ENCODE measurements at places on chromosomes 5 and 9.

GRCh38 chr9:127794001-127794791, 8.4 kb downstream of the CDK9 start:
- H3K27me3 ChIP-seq = no peaks in the 10 kb centered on the region
- H3K4me3 ChIP-seq = no peak overlapping the region
- no peak for DNase-seq
- H3K4me1 ChIP-seq = no peaks in the 10 kb centered on the region
- H3K27ac ChIP-seq = no peak overlapping the region

GRCh38 chr9:90961375-90961774, 159.8 kb downstream of the SYK start:
- no peak overlapping the region for H3K4me3 ChIP-seq
- H3K4me1 ChIP-seq = peaks cover 8% of the 10 kb centered on the region
- H3K27ac ChIP-seq = no peak overlapping the region

- H3K4me1 ChIP-seq = peaks cover 49% of the 10 kb centered on the region
- H3K27ac ChIP-seq = peak overlapping the region; percentile 98
- no peaks in the 10 kb centered on the region for H3K36me3 ChIP-seq
- DNase-seq = peak; percentile 95
- H3K27me3 ChIP-seq = no peaks in the 10 kb centered on the region
Measured at GRCh38 chr9:35518225-35518821, 28.4 kb downstream of the RUSC2 start.

DNA sequence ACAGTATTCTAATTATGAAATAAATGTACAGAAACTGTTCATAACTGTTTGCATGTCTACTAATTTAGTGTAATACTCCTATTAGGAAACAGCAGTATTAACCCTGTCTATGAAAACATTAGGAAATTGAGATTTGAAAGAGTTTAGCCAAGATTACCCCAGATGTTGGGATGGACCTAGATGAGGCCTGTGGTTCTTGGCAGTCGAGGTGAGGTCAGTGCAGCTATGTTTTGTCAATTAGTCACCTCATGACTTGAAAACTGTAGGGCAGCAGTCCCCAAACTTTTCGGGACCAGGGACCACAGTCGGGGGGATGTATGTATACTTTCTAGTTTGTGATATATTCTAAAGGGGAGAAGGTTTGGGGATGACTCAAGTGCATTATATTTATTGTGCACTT, 4.7 kb downstream of the LNPEP start:
- H3K27me3 ChIP-seq = no peaks in the 10 kb centered on the region
- H3K4me3 ChIP-seq = no peak overlapping the region
- no peak for DNase-seq
- H3K4me1 ChIP-seq = no peaks in the 10 kb centered on the region
- no peaks in the 10 kb centered on the region for H3K36me3 ChIP-seq
- H3K27ac ChIP-seq = no peak overlapping the region

- peaks cover 3% of the 10 kb centered on the region for H3K36me3 ChIP-seq
- no peaks in the 10 kb centered on the region for H3K4me1 ChIP-seq
- no peak for DNase-seq
Measured at GRCh38 chr5:157747173-157747740, 3.7 kb downstream of the LSM11 start.

GRCh38 chr5:66427139-66427442, 169.1 kb upstream of the MAST4 start:
- no peak overlapping the region for H3K27ac ChIP-seq
- no peaks in the 10 kb centered on the region for H3K36me3 ChIP-seq
- no peak overlapping the region for H3K4me3 ChIP-seq
- H3K4me1 ChIP-seq = no peaks in the 10 kb centered on the region
- no peaks in the 10 kb centered on the region for H3K27me3 ChIP-seq

DNA sequence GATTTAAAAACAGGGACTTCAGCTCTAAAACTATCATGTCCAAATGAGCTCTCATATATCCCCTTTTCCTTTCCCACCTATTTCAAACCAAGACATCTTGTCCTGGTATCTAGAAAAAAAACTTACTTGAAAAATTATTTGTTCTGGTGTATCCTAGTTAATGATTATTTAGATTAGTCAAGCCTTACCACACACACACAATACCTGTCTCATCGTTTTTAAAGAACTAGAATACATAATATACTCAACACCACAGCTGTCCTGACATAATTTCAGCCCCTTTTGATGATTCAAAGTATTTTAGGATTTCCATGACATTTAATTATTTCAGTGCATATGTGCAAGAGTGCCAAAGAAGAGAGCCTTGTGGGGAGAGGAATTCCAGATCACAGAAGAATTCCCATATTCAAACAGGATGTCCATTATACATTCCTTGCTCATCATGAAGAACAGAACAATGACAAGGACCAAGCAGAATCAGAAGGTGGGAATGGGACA, 233.7 kb downstream of the SMARCA2 start:
- no peaks in the 10 kb centered on the region for H3K27me3 ChIP-seq
- no peak for DNase-seq
- H3K36me3 ChIP-seq = no peaks in the 10 kb centered on the region
- no peaks in the 10 kb centered on the region for H3K4me1 ChIP-seq
- H3K4me3 ChIP-seq = no peak overlapping the region

- H3K4me1 ChIP-seq = no peaks in the 10 kb centered on the region
- H3K27ac ChIP-seq = no peak overlapping the region
- H3K36me3 ChIP-seq = no peaks in the 10 kb centered on the region
- no peaks in the 10 kb centered on the region for H3K27me3 ChIP-seq
- no peak overlapping the region for H3K4me3 ChIP-seq
Measured at GRCh38 chr5:162573758-162574157, 506.2 kb downstream of the GABRG2 start.

DNA sequence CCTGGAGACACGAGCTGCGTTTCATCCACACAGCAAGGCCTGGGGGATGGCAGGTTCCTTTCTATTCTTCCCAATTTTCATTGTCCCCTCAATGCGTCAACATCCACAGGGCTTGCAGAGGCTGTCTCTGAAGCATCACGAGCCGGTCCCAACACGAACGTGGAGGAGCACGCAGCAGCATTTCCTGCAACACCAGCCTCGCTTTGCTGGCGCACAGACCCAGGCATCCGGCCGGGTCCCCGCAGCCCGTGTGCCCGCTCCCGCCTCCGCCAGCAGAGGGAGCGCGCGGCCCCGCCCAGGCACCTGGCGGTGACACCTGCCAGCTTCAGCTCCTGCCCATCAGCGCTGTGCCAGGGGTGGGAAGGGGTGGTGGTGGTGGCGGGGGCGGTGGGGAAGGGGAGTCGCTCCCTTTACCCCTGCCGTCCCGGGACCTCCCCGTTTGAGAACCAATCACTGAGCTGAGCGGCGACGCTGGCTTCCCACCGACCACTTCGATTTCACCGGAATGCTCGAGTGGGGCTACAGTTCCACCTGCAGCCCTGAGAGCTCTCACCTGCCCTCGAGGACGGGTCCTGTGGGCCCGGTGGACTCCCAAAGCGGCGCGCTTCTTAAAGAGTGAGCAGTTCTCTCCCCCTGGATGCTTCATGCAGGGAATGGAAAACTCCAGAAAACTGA, 464.5 kb downstream of the ICE1 start:
- no peak overlapping the region for H3K4me3 ChIP-seq
- DNase-seq = peak; percentile 38
- no peaks in the 10 kb centered on the region for H3K27me3 ChIP-seq
- no peak overlapping the region for H3K27ac ChIP-seq

- no peak overlapping the region for H3K27ac ChIP-seq
- DNase-seq = no peak
- H3K4me3 ChIP-seq = no peak overlapping the region
- H3K36me3 ChIP-seq = peaks cover 48% of the 10 kb centered on the region
Measured at GRCh38 chr9:97660847-97661246, 27.2 kb downstream of the NCBP1 start.

DNA sequence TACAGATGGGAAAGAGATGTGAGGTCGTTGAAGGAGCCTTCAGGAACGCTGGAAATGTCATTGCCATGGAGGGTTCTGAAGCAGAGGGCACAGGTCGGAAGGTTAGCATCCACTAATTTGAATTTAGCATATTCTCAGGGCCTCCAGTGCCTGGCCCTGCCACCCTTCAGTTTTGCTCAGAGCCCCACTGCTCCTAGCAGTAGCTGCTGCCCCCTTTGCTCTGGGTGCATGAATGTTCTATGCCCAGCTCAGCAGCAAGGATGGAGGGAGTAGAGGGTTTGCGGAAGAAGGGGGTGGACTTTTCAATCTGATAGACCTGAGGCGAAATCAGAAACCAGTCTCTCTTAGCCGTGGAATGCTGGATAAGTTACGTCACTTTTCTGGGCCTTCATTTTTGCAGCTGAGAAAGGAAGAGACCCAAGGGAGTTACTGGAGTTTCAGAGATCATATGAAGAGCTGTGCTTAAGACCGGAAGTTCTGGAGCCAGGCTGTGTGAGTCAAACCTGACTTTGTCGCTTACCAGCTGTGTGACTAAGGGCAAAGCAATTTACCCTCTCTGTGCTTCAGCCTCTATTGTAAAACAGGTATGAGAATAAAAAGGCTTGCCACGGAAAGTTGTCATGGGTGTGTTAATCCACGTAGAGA, 133.2 kb upstream of the PANK3 start:
- H3K4me3 ChIP-seq = no peak overlapping the region
- no peaks in the 10 kb centered on the region for H3K27me3 ChIP-seq
- DNase-seq = peak; percentile 86
- peaks cover 11% of the 10 kb centered on the region for H3K4me1 ChIP-seq
- peaks cover 12% of the 10 kb centered on the region for H3K36me3 ChIP-seq

Measured in trophoblast cell (in vitro differentiated cells and primary cell).